AML-193 (cell line): ENCODE measurements at places on chromosomes 13 and 19.

DNA sequence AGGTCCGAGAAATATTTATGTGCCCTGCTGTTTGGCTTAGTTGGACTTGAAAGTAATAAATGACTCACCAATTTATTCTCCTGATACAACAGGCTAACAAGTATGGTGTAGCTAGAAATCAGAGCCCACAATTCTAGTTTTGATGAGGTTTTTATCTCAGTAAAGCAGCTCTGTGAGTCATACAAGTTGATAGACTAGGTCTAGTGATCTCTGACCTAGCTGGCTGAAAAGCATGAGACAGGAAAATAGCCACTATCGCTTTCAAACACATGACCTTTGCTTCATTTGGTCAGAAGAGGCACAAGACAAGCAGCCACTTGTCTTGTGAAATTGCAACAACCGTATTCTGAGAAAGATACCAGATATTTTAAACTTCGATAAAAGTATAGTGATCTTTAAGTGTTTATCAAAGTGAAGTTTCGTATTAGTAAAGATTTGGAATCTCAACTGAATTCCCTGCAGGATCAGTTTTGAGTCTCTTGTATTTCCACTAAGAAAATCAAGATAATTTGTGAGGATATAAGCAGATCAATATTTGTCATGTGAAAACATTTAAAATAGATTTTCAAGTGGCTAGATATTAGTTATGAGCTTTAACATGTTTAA, 126.7 kb downstream of the MAB21L1 start:
- DNase-seq, result no peak

DNA sequence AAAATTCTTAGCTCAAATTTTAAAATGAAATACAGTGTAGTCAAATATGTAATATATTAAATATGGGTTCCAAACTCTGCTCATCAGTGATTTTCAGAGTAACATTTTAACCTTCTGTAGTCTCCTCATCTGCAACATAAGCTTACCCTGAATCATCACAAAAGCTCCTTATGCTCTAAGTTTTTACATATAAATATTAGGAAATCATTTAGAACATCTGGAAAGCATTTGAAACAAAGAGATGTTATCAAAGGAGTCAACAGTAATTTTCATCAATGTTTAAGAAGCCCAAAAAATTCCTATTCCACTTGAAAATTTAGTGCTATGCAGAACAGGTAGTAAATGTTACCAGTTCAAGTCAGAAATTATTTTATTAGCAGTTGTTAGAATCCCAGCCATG, 224.7 kb downstream of the DCT start:
- DNase-seq, result no peak

DNA sequence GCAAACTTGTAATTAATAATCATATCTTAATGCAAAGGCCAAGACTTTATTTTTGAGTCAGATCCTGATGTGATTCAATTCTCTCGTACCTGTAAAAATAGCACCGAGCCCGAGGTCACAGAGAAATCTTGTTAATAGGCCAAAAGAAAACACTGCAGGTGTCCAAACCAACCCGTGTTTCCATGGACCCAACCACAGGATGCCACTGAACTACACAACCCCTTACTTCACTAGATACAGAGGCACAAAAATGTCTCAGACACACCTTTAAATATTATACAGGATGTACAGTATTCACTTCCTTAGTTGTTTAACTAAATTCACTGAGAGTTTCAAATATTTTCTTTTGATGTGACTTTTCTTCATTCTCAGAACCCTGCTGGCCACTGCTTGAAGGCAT, 530.9 kb downstream of the MYO16 start:
- no peak for DNase-seq

DNA sequence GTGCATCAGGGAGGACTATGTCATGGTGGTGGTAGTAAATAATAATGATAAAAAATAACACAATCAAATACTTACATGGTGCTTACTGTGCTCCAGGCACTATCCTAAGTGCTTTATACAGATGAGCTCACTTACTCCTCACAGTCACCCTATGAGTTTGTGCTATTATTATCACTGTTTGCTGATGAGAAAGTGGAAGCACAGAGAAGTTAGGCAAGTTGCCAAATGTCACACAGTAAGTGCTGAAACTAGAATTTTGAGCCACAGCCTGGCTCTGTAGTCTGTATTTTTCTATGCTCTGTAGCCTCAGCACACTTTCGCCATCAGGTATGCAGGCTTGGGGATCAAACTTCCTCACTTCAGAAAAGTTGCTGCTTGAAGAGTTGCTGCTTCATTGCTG, 46.6 kb downstream of the HTR2A start:
- DNase-seq, result no peak

DNA sequence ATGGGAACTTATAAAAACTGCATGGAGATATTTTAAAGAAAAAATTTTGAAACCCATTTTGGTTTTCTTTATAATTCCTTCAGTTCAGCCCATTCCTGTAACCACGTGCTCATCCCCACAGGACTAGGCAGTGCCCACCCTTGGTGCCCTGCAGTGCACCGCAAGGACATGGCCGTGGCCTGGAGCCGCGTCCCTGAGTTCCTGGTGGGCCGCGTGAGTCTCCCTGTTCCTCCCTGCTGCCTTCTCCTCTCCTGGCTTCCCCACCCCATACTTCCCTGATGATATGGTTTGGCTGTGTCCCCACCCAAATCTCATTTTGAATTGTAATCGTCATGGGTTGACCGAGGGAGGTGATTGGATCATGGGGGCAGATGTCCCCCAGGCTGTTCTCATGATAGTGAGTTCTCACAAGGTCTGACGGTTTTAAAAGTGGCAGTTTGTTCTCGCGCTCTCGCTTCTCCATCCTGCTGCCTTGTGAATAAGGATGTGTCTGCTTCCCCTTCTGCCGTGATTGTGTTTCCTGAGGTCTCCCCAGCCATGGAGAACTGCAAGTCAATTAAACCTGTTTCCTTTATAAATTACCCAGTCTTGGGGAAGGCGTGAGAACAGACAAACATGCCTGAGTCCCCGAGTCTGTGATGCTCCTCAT, 31.6 kb upstream of the TFDP1 start:
- no peak for DNase-seq
